Stimulated activated CD8-positive, alpha-beta memory T cell treated with anti-CD3 and anti-CD28 coated beads, Interleukin-4, amount 100 ng/mL, for 24 hours (primary cell): ENCODE measurements at places on chromosomes 2 and 18.
A peak's percentile ranks its signal among the peaks of the same experiment; 100 is the strongest.

GRCh38 chr18:74862094-74862493 lies 264.4 kb downstream of the ZNF407 start:
- DNase-seq, result no peak

DNA sequence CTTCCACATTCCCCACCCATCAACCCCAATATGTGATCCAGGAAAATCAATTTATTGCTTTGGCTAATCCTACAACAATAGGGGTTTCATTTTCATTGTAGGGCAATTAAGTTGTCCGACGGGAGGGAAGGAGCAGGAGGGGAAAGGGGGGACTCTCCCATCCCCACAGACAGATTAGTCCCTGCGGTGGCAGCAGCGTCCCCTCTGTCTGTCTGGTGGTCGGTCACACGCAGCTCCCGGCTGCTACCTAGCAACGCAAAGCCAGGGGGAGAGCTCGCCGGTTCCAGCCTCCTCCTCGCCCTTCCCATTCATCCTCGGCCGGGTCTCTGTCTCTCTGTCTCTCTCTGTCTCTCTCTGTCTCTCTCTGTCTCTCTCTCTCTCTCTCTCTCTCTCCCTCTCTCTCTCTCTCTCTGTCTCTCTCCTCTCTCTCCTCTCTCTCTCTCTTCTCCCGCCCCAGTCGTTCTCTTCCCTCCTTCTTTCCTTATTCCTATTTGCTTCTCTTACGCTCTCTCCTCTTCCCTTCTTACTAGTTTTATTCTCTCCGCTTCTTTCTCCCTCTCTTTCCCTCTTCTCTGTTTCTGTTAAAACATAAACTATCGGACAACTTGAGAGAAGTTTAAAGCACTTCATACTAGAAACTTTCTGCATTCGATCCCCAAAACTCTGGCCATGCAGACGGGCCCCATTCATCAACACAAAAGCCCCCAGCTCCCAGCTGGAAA lies 1.2 kb downstream of the LRP2 start:
- DNase-seq, result no peak

DNA sequence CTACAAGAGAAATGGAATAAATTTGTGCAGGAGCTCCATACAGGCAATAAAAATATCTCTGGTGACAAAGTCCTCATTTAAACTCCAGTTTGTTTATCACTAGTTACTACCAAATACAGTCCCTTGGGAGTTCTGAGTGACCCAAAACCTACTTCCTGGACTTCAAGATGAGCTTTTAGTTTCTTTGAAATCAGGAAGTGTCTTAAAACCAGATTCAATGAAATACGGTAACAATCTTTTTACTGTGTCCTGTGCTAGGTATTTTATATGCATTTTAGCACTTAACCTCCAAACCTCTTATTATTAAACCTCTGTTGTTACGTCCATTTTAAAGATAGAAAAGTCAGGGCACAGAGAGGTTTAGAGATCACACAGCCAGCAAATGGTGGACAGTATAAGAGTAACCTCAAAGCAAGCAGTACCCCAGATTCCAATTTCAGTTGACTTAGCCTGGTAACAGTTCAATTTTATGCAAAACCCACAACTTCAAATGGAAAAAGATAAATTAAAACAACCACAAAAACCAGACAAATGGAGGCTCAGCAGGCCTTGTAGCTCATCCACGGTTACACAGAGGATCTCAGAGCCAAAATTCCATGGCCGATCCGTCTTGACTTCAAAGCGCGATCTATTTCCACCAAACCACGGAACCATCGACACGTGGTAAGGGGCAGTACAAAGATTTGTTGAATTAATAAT lies 1.3 kb upstream of the KCMF1 start:
- peak; percentile 1 for DNase-seq

DNA sequence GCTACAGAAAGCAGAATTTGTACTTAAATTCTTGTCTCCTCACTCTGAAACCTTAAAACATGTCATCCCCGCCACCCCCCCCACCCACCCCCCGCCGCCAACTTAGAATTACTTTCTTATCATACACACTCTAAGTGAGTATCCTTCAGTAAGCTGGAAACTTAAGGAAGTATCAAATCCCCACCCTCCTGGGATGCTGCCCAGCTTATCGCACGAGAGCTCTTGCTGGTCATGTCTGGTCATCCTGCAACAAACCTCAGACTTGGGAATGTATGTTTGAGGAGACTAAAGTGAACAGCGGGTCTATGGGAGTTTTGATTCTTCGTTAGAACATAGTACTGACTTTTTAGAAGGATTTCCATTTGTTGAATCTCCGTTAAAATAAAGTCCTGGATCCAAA lies 203.3 kb downstream of the PTGR3 start:
- DNase-seq, result no peak

- DNase-seq, result no peak
Measured at GRCh38 chr18:42064109-42064508, 109.1 kb downstream of the PIK3C3 start.

DNA sequence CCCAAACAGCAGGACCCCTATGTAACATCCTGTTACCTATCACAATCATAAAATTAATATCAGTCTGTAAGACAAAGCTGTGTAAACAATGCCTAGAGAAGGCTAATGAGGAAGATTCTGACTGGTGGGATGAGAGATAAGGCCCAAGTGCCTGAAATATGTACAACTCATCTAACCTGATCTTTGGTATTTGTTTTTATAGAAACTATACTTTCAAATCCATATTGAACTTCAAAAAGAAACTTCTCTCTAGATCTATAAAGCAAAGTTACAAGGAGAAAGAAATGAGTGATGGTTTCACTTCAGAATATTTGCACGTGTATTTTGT lies 36.1 kb upstream of the ITGA4 start:
- DNase-seq, result no peak

GRCh38 chr2:119426396-119426675 lies 5.3 kb upstream of the TMEM37 start:
- no peak for DNase-seq

DNA sequence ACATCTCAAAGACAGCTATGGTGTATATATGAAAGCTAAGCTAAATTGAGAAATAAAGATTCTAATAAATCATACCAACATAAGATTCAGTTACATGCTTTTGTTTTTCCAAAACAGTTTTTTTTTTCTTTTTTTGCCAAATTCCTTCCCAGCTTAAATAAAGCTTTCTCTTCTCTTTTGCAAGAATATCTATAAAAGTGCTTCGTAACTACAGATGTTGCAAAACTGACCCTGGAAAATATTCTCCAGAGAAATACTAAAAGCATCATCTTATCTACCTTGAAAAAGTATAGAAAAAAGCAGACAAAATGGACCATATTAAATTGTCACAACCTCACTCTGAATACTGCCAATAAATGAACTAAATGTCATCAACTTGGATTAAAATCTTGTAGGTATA lies 38.7 kb downstream of the FANCL start:
- DNase-seq, result no peak

GRCh38 chr2:63977904-63978303 lies 41.3 kb downstream of the VPS54 start:
- DNase-seq, result no peak

DNA sequence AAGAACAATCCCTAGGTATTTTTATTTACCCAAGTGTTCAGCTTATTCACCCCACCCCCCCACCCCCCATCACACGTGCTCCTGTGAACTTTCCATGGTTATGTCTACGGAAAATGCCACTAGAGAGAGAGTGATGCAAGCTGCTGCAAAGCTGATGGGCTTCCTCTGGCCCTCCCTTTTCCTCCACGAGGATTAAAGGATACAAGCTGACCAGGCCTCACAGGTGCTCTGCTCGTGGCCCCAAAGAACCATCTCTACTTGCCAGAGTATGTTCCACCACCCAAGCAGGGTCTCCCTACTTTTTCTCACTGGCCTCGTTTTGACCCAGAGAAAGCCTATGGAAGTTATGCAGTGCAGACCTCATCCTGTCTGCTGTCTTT lies 342.6 kb downstream of the CELF4 start:
- DNase-seq, result no peak

DNA sequence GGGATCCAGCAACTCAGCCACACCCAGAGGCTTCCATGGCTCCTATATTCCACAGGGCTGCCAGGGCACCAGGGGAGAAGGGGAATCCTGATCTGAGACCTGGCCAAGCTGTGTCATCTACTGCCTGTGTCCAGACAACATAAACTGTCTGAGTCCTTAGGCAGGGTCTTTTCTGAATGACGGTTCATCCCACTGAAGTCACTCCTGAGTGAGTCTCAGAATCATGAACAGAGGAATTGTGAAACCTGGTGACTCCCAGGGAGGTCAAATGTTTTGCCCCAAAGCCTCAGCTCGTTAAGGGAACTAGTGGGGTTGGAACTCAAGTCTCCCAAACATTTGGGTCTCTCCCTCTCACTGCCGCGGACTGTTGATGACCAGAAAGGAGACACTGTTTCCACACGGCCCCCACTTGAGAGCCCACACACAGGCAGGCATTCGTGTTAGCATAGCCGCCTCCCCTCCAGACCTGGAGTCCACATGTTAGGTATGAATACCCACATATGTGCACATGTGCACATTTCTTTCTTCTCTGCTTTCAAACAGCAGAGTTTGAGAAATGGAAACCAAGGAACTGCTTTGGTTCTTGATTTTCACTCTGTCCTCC lies 125.0 kb upstream of the MSH6 start:
- no peak for DNase-seq

- DNase-seq, result no peak
Measured at GRCh38 chr2:241652142-241652541, 14.6 kb downstream of the ATG4B start.

DNA sequence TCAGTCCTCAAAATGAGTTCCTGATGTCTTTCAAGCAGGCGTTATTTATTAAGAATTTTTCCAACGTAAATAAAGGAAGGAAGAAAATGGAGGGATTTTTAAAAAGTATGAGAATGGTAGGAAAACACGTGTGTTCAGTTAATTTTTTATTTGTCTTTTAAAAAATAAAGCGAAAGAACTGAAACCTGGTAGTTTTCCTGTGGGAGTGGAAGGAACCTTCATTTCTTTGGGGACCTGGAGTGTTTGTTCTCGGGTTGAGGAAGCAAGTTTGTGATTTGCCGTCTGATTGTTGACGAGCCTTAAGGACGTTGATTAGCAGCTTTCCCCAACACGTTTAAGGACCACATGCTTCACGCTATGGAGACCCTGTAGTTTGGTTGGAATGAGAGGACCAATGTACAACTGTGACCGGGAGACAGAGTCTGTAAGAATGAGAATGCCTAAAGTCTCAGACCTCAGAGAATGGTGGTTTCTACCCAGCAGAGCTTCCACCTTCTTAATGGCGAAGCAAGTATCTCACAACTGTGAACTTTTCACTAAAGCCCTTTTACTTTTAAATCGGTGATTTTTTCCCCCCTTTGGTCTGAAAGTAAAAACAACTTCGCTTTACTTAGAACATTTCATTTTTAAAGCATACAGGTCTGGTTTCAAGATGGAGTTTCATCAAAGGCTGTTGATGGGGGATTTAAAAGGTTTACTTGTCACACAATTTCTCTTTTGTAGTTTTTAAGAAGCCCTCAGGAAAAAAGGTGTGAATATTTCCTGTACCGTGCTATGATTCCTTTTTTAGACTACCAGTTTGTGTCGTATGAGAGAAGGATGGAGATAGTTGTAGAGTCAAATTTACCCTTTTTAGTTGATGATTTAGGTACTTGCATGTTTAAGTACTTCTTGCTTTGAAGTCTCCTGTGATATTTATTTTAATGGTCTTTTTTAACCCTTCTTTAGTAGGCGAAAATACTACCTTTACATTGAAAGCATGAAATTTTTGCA lies 1.4 kb downstream of the TTC39C start:
- DNase-seq, result no peak

GRCh38 chr2:1494257-1494656 lies 81.0 kb downstream of the TPO start:
- DNase-seq, result no peak

- DNase-seq, result no peak
Measured at GRCh38 chr2:130912471-130912870, 75.8 kb downstream of the ARHGEF4 start.

DNA sequence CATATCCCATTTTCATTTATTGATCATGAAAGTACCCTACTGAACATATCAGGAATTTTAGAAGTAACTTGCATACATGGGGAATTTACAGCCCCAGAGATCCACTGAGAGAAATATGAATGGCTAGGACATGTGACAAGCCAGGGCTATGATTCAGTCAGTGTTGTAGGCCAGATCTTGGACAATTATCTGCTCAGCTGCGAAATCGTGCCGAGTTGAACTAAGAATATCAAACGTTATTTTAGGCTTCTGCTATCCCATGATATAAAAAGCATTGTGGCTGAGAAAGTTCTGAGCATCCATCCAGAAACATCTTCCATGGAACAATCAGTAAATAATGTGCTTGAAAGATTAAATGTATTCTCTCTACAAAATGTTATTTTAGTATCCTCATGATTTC lies 85.7 kb upstream of the UNC80 start:
- DNase-seq, result no peak

GRCh38 chr2:219965287-219966194 lies 338.1 kb downstream of the SLC4A3 start:
- no peak for DNase-seq

DNA sequence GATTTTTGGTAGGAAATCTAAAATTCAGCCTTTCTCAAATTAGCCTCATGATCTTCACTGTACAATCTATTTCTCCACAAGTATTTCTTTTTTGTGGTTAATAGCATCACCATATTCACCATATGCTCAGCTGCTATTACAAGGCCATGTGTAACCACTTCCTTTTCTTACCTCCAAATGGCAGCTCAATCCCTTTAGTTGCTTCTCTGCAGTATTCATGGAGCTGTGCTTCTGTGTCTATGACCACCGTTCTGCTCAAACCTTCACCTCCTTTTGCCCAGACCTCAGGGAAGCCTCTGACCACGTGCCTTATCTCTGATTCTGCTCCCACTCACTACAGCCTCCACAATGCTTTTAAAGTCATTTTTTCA lies 126.7 kb upstream of the TMEM200C start:
- no peak for DNase-seq
